HTR-8/SVneo (cell line): ENCODE measurements at places on chromosomes 5 and 9.
A peak's percentile ranks its signal among the peaks of the same experiment; 100 is the strongest.

GRCh38 chr5:45695804-45696156, 400 bp downstream of the HCN1 start:
- DNase-seq = no peak

GRCh38 chr5:79963261-79964061, 27.6 kb downstream of the MTX3 start:
- DNase-seq = no peak

GRCh38 chr9:136372561-136373299, 739 bp downstream of the CARD9 start:
- DNase-seq = peak; percentile 34

DNA sequence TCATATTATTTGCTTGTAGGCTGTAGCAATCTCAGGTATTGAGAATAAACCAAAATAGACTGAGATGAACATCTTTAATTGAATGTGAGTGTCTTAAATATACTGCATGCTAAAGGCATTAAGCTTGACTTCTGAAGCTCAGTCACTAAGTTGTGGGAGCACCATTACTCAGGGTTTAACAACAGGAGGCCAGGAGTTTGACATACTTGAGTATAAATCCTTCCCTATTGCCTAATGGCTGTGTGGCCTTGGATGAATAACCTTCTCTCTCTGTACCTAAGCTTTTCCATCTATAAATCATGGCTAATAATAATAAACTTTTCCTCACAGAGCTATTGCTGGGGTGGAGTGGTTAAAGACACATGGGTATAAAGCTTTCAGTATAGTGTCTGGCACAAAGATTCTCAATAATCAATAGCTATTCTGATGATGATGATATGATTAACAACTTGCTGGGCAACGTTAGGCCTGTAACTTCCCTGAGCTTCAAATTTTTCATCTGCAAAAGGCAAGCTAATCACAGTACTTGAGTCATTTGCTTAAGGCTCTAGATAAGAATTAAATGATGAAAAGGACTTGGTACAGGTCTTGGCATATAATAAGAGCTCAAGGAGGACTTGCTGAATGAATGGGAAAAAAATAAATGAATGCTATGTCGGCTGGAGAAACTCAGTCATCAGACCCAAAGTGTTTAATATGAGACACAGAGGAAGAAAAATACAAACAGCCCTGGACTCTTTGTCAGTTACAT, 174.0 kb upstream of the IL12B start:
- DNase-seq = no peak

DNA sequence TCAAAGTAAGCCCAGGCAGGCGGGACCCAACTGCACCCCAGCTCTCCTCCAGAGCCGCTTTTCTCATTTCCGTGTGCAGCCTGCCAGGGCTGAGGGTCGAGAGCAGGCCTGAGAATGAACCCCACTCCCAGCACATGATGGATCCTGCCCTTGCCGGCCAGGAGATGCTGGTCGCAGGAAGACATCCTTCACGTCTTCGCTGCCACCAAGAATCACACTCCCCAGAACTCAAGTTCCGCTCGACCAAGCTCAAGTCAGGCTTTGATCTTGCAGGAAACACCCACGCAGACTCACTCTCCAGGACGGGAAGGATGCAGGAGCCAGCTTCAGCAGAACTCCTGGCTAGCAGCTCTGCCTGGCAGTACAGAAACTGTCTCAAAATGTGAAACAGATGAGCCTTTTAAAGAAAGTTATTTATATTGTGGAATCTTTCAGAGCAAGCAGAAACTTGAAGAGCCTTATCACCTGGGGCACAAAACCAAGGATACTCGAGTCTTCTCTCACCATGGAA, 102.4 kb downstream of the ROR2 start:
- no peak for DNase-seq

GRCh38 chr5:172805736-172806255, 28.3 kb upstream of the ERGIC1 start:
- DNase-seq = no peak

DNA sequence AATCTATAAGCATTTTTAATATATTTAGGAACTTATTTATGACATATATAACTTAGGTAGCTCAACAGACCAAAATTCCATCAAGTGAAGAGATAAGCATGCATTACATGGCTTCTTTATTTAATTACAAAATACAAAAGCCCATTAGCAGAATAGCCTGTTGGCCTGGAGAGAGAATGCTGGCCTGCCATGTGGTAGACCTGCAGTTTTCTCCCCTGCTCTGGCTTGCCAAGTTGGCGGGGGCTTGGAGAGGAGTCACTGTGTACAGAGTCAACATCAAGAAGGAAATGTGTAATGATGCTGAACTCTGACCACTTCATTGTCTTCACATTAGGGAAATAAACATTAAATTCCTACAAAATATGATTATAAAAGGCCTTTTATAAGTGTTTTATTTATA, 69.8 kb upstream of the CNTLN start:
- DNase-seq = no peak

DNA sequence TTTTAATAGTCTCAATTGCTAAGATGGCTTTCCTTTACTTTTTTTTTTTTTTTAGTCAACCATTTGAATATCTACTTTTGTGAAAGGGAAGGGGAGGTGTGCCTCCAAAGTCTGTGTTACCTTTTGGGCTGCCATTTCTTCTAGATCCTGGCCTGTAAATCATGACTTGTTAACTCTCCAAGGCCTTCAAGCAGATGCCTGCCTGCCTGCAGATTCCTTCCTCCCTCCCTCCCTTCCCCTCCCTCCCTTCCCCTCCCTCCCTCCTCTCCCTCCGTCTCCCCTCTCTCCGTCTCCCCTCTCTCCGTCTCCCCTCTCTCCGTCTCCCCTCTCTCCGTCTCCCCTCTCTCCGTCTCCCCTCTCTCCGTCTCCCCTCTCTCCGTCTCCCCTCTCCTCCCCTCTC, 73.1 kb downstream of the COMMD10 start:
- DNase-seq = no peak

DNA sequence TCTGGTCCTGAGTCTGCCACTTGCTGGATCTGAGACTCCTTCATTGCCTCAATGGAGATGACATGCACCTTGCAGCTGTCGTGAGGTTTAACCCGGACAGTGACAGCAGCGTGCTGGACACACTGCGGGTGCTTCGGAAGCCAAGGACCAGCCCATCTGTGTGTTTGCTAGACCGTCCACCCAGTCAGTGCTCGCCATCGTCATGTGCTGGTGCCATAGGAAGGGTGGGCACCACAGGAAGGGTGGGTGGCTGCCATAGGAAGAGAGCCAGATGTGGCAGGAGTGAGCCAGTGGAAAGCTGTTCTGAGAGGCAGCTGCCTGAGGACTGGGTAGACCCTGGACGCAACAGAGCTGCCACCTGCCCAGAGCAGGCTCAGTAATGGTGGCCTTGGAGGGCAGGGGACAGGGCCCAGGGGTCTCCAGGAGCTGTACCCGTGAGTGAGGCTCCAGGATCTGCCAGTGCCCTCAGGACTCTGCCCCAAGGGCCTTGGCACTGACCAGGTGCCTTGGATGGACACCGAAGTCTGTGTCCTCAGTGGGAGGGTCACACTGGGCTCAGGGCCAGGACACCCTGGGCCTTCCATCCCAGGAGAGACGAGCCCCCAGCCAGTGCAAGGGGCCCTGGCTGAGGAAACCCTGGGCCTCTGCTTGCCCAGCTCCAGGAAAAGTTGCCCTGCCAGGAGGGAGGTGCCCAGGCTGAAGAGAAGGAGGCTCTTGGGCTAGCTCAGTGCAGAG, 21.8 kb downstream of the FLT4 start:
- DNase-seq = no peak

DNA sequence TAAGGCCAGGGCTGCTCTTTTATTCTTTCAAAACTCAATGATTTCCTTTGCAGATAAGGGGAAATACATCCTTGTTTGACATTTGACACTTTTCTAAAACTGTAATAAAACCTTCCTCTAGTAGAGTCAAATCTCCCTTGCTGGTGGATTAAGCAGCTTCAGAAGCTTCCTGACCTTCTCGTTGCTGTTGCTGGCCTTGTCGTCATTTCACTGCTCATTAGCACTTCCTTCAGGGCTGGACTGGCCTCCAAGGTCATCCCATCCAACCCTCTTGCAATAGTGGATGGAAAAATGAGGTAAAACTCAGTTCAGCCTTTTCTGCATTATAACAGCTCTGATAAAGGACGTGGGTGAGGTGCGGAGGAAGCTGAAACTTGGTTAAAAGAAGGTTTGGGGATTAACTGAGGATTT, 1.1 kb upstream of the ADAMTSL1 start:
- no peak for DNase-seq

DNA sequence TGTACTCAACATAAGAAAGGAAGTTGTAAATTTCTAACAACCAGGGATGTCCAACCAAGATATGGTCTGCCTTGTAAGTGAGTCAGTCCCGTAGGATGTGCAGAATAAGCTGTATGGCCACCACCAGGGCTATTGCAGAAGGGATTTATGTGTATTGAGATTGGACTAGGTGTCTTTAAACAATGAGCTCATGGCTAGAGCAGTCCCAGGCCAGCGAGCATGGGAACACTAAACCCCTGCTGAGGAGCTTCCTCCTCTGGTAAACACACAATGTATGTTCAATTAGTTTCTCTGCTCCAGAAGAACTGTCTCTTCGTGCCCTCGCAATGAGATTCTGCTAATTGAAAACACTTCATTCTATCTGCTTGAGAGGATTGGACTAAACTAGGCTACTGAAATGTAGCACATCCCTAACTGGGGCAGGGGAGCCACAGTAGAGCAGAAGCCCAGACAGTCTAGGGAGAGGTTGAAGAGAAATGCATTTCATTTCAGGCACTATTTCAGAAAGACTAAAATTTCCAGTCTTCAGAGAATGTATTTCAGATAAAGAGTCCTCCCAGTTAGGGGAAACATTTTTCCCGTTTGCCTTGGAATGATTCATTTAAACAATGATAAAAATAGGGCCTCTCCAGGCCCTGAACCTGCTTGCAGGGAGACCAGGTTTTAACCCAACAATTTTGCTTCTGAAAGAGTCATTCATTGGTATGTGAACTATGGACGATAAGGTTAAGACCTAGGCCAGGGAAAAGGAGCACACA, 154.7 kb downstream of the FAM114A2 start:
- DNase-seq = peak; percentile 27

DNA sequence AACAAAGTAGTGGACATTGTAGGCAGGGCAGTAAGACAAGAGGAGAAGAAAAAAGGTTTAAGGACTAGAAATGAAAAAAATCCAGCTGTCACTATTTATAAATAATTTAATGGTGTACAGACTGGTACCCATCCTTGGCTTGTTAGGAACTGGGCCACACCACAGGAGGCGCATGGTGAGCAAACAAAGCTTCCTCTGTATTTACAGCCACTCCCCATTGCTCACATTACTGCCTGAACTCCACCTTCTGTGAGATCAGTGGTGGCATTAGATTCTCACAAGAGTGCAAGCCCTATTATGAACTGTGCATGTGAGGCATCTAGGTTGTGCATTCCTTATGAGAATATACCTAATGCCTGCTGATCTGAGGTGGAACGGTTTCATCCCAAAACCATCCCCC, 62.6 kb upstream of the DMAC1 start:
- no peak for DNase-seq

DNA sequence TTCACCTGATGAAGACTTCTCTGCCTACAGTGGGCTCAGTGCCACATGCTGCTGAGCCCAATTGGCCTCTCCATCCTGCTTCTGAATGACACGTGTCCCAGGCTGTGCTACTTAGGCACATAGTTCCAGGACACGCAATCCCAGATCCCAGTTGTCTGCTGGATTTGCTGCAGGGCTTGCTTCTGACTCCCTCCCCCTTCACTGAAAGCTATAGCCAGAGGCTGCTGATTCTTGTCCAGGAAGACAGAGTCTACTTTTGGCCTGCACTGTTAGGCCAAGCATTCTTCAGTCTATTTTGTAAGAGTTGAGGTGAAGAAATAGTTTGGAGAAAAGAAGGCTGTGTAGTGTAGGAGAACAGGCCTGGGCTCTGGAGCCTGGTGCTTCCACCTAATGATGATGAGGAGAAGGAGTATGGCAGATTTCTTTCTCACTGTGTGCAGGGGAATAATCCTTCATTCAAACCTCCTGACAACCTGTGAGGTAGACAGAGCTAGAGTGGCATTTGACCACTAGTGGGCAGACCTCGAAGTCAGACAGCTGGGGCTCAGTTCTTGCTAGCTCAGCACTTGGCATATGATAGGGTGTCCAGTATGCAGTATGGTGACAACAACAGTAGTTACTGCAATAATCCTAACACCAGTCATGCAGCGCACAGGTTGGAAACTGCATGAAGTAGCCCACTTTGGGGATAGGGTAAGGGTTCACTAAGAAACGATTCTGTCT, 19.5 kb upstream of the ASPN start:
- no peak for DNase-seq

DNA sequence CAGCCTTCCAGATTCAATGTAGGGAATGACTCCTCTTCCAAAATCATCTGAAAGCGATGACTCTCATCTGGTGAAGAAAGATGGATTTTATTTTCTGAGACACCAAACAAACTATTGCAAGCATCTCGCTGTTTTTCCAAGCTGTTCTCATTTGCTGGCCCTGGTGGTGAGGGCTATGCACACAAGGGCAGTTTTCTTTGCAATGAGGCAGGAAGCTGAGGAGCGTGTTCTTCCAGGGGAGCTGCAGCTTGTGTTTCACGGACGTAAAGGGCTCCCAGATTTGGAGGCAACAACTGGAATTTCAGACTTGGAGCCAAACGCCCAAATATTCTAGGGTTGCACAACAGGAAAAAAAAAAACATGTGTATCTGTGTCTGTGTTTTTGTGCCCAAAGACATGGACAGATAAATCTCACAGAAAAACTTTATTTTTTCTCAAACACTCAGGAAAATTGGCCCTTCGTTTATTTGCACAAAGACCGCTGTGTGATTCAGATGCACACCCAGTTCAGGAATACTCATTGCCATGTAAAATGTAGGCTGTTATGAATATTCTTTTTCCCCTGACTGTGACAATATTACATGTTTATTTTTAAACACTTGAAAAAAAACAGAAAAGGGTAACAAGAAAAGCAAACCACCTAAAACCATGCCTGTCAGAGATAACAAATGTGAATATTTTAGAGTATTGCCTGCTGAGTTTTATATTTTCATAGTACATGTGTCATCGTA, 151.3 kb downstream of the GAS1 start:
- no peak for DNase-seq

DNA sequence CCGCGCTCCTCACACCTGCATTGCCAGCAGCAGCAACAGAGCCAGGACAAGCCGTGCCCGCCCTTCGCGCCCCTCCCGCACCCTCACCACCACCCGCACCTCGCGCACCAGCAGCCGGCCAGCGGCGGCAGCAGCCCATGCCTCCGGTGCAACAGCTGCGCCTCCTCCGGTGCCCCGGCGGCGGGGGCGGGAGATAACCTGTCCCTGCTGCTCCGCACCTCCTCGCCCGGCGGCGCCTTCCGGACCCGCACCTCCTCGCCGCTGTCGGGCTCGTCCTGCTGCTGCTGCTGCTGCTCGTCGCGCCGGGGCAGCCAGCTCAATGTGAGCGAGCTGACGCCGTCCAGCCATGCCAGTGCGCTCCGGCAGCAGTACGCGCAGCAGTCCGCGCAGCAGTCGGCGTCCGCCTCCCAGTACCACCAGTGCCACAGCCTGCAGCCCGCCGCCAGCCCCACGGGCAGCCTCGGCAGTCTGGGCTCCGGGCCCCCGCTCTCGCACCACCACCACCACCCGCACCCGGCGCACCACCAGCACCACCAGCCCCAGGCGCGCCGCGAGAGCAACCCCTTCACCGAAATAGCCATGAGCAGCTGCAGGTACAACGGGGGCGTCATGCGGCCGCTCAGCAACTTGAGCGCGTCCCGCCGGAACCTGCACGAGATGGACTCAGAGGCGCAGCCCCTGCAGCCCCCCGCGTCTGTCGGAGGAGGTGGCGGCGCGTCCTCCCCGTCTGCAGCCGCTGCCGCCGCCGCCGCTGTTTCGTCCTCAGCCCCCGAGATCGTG, 517 bp downstream of the KCNN2 start:
- no peak for DNase-seq
